ENCODE measurements at places on chromosomes 5 and 9.

DNA sequence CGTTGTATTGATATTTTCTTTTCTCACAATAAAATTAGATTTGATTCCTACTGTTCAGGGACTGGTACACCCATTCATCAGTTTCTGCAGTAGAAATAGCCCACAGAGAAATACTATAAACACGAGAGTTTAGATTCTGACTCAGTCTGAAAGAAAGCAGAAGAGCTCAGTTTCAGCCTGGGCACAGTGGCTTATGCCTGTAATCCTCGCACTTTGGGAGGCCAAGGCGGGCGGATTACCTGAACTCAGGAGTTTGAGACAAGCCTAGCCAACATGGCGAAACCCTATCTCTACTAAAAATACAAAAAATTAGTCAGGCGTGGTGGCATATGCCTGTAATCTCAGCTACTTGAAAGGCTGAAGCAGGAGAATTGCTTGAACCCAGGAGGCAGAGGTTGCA is 8.6 kb downstream of the ITK start:
- DNase-seq = no peak

GRCh38 chr5:173538654-173539053 is 77.8 kb downstream of the BOD1 start:
- DNase-seq = no peak

DNA sequence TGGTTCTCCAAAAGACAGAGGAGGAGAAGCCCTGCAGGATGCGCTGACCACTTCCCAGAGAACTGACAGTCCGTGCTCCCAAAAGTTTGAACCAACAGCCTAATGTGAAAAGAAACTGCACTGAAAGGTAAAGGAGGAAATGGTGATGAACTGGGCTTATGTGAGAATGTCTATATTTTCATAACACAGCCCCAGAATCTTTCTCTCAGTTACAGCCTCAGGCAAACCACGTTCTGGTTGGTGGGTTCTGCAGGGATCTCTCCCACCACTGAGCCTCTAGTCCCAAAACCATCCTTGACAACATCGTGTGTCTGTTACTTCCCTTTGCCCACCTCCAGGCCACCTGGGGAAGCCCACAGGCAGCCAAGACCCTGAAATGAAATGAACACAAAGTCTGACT is 23.9 kb downstream of the SPARC start:
- no peak for DNase-seq

DNA sequence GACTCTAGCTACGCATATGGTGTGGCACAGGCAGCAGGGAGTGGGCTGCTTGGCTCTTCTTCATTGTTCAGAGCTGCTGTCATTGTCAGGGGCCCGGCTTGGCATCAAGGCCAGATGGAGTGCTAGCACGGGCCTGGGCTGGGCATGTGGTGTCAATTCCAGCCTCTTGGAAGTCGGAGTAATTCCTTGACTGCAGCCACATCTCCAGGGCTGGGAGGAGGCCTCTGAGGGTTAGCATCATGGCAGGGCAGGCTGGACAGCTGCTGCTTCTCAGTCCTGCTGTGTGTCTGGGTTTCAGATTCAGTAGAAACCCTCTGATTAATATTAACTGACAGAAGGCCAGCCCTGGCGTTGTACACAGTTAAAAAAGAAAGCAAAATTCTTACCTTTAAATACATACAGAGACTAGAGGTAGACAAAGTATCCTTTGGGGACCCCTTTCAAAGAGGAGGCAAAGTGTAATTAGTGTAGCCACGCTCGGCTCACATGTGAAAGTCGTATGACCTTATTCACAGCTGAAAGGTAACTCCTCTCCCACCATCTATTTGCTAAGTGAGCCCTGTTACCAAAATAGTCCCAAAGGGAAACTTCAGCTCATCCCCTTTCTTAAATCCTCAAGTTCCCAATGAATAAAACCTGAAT is 126.4 kb downstream of the DOCK2 start:
- DNase-seq = no peak

DNA sequence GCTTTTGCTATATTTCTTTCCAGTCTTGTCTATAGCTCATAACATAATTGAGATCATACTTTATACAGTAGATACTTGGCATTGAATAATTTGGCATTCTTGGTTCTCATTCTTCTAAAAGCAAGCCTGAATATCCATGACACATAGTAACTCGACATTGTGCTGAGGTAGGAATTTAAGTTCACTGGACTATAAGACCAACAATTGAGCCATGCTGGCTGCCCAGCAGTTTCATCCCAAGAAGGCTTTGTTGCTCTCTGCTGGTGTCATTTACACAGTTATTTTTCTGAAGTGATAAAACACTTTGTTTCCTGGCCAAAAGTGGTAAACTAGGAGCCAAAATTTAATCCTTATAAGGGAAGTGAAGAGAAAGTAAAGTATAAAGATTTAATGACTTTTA is 192.0 kb downstream of the ADAMTSL1 start:
- DNase-seq = no peak

GRCh38 chr5:168176251-168176650 is 115.2 kb upstream of the WWC1 start:
- DNase-seq = no peak

- no peak for DNase-seq
These were observed 715.2 kb upstream of the ADAMTS16 start for GRCh38 chr5:4424895-4425294.

GRCh38 chr5:171975262-171975876 is 31.1 kb downstream of the FBXW11 start:
- DNase-seq = no peak

DNA sequence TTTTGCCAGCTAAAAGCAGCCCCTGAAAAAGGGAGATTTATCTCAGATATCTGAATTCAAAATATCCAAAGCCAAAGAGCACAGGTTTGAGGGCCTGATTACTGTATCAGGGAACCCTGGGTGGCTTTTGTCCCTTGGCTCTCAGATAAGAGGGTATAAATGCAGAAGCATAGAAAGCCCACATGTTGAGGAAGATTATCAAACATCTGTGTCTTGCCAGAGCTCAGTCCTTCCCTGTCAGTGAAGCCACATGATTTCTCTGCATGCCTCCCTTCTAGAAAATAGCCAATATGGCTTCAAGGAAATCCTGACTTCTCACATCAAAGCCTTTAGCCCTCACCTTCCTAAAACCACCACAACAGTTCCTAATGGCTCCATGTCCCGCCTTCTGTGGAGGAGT is 408.0 kb upstream of the DMAC1 start:
- no peak for DNase-seq

GRCh38 chr5:13814301-13814700 is 130.2 kb downstream of the DNAH5 start:
- DNase-seq = no peak

DNA sequence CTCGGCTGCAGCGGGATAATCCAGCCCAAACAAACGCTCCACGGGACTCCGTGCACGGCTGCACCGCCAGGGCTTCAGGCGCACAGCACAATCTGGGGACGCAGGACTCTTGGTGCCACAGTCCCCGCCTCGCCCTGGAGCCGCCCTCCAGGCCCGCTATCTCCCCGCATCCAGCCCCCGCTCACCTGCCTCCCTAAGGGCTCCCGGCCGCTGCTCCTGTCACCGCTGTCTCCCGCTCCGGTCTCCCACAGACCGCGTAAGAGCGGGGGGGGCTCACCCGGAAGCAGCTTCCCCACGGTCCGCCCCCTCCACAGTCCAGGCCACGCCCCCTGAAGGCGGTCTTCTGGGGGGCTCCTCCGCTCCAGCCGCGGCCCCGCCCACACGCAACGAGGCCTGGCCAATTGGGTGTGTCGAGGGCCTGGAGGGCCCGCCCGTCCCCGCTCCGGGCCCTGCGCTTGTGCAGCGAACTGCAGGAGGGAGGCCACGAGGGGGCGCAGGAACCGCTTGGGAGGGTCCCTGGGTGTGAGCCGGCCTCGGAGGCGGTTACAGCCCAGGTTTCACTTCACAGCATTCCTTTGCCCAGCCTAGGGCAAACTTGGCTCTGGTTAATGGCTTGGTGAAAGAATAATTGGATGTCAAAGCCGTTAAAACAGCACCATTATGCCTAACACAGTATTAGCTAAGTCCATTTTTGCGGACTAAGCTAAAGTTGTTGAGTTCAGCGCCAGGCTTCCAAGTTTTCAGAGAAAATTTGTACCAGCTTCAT is at the start of gene ALAD:
ALAD (minus strand) TSS at position 258 of the 766 bp plus-strand sequence. CDS start 7,725 bp downstream, outside the sequence.
- DNase-seq = peak; percentile 98

GRCh38 chr5:176662371-176663333 is 15.4 kb downstream of the TSPAN17 start:
- no peak for DNase-seq

GRCh38 chr5:112467485-112467884 is 48.4 kb upstream of the EPB41L4A start:
- no peak for DNase-seq
